ENCODE measurements at places on chromosomes 13 and 19.

DNA sequence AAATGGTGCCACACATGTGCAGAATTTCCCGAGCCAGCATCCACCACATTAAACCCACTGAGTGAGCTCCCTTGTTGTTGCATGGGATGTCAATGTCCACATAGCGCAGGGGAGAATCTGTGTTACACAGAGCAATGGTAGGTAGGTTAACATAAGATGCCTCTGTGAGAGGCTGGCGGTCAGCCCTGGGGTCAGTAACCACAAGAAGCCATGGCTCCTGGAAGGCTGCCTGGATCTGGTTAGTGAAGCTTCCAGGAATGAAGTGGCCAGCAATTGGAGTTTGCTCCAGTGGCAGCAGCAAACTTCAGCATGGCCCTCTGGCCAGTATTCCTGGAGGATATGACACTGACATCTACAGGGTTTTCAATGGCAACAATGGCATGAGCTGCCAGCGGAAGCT lies 37.0 kb upstream of the PCDH9 start:
- no peak for DNase-seq

GRCh38 chr13:37395544-37395943 lies 203.0 kb downstream of the POSTN start:
- DNase-seq, result no peak

DNA sequence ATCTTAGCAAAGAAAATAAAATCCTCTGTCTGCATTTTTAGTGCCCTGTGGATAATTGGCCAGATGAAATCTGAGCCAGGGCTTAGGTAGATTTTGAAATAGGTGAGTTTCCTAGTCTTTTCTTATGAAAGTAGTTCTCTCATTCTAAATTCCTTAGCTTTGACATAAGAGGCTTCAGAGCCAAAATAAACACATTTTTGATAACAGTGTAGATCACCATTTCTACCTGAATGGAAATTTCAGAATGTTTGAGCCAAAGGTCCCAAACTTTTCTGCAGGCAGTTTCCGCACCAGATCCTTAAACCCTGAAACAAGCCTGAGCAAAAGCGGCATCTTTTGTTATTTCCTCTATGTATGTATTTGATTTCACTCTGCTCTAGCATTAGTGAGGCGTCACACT lies 551.2 kb downstream of the EFNB2 start:
- DNase-seq, result no peak

DNA sequence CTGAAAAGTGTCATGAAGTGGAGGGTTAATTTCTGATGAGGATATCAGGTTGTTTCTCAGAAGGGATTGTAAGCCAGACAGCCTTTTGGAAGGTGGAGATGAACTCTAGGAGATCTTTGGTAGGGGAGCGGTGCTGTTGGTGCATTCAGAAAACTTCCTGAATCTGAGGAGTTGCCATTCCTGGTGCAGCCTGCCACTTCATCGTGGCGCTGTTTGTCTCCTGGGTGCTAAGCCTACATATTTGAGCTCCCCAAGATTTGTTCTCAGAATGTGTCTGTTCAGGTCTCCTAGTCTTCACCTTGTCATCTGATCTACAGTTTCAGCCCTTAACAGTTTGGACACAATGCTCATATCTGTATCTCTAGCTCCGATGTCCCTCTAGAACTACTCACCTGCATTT lies 285.6 kb downstream of the MTUS2 start:
- DNase-seq, result no peak

GRCh38 chr13:43963726-43964125 lies 84.0 kb downstream of the LACC1 start:
- no peak for DNase-seq

DNA sequence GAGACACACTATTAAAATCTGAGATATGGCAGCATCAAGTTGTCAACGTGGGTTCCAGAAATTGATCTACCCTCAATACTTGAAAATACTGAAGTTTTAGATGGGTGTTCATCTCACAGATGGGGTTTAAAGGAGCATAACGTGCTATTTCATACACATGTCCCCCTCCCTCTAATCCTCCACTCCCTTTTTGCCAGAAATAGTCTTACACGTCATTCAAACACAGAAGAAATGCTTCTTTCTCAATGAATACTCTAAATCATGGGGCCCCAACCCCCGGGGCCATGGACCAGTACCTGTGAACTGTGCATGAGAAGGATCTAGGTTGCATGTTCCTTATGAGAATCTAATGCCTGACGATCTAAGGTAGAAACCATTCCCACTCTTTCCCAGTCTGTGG lies 19.6 kb downstream of the KLF12 start:
- no peak for DNase-seq

- no peak for DNase-seq
These were observed 20.9 kb downstream of the FCHO1 start for GRCh38 chr19:17772172-17772571.

Data from DMS153 (cell line).